ENCODE measurements at places on chromosomes 12 and 14. TPM values are rescaled to one million over a fixed set of nuclear protein-coding genes. Genes with fewer than 3 reads are reported as not detected.

Gene TRHDE
- total RNA-seq = 1.0 TPM

Gene RAB21
- total RNA-seq = 48.0 TPM

Gene SPIC
- not detected for total RNA-seq

- peak; percentile 85 for DNase-seq
- H3K36me3 ChIP-seq = no peaks in the 10 kb centered on the region
These were observed 504 bp downstream of the WNT5B start for GRCh38 chr12:1629338-1630132.

DNA sequence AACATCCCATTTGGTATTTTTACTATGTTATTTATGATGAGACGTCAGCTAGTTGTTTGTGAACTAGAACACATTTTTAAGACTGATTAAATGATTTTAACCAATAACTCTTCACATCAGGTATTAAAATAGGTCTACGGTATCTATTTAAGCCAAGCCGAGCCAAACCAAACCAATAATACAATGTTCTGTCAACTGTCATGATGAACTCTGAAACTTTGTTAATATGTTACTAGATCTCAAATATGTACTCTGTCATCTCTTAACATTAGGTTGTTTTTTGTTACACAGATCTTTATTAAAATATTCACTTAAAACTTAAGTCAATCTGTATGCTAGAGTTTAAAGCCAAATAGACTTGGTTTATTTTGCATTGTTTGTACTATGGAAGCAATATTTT, 1.0 kb downstream of the ART4 start:
- H3K27me3 ChIP-seq = no peaks in the 10 kb centered on the region
- peaks cover 10% of the 10 kb centered on the region for H3K36me3 ChIP-seq
- no peak overlapping the region for H3K4me3 ChIP-seq
- no peak for DNase-seq

- no peak for DNase-seq
- no peak overlapping the region for H3K27ac ChIP-seq
- H3K36me3 ChIP-seq = no peaks in the 10 kb centered on the region
- no peaks in the 10 kb centered on the region for H3K27me3 ChIP-seq
- H3K4me1 ChIP-seq = no peaks in the 10 kb centered on the region
- H3K4me3 ChIP-seq = no peak overlapping the region
These were observed 6.1 kb upstream of the BDKRB2 start for GRCh38 chr14:96198430-96199130.

DNA sequence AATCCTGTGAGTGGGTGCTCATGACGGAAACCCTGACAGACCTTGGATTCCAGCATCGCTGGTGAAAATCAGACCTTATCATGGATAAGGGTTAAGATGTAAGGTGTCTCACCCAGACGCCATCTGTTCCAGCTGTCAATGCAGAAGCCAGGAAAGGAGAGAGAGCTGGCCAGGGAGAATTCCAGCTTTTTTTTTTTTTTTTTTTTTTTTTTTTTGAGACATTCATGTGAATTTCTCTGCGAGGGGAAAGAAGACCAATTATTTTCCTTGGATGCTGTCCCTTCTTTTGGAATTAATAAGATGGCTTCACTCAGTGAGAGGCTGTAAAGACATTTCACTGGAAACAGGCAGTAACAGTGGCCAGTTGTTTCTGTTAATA, 1.8 kb downstream of the TRAF3 start:
- H3K4me3 ChIP-seq = peak overlapping the region; percentile 63
- no peak overlapping the region for H3K27ac ChIP-seq
- no peak for DNase-seq
- no peaks in the 10 kb centered on the region for H3K36me3 ChIP-seq
- H3K4me1 ChIP-seq = peaks cover 5% of the 10 kb centered on the region

DNA sequence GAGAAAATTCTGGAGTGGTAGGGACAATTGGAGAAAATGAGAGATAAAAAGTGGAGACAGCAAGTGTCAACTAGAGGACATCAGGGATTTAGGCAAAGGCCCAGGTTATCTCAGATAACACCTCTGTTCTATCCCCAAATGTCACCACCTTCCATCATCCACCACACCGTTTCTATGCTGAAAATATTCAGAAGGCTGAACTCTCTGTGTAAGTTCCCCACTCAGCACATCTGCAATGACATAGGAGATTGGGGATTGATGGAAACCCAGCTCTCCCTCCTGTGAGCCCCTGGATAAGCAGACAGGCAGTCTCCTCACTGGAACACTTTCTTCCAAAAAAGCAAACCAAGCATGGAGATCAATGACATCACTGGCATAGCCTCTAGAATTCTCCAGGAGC, 5.6 kb upstream of the OR10P1 start:
- no peaks in the 10 kb centered on the region for H3K4me1 ChIP-seq
- no peaks in the 10 kb centered on the region for H3K36me3 ChIP-seq
- H3K27ac ChIP-seq = no peak overlapping the region
- H3K4me3 ChIP-seq = no peak overlapping the region

Gene RNASE7
- total RNA-seq = not detected

- no peak overlapping the region for H3K27ac ChIP-seq
- DNase-seq = no peak
- H3K36me3 ChIP-seq = peaks cover 58% of the 10 kb centered on the region
These were observed 56.1 kb upstream of the SCAF11 start for GRCh38 chr12:46046436-46046835.

Gene APOF
- not detected for total RNA-seq

DNA sequence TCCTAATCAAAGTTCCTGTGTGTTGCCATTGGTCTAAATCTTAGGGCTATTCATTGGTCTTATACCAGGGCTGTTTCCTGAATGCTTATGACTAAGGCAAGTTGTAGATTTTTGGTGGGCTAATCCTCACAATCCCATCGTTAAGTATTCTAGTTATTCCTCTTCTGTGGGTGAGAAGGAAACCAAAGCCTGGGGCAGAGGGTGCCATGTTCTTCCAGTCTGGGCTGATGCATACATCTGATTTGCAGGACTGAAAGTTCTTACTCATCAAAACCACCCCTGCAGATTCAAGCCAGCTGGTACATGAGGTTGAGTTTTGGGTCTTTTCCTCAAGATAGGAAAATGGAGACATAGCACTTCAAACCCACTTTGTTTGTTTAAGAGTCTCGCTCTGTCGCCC, 25.7 kb downstream of the PPP1CC start:
- no peak for DNase-seq
- H3K4me1 ChIP-seq = no peaks in the 10 kb centered on the region
- no peak overlapping the region for H3K4me3 ChIP-seq
- H3K27ac ChIP-seq = no peak overlapping the region
- no peaks in the 10 kb centered on the region for H3K27me3 ChIP-seq

Gene GPRC5A
- 0.09 TPM for total RNA-seq

- no peak for DNase-seq
- peaks cover 82% of the 10 kb centered on the region for H3K36me3 ChIP-seq
- no peaks in the 10 kb centered on the region for H3K4me1 ChIP-seq
- H3K27ac ChIP-seq = no peak overlapping the region
These were observed 28.5 kb downstream of the PRPF40B start for GRCh38 chr12:49651855-49652254.

GRCh38 chr12:81811778-81812125, 52.6 kb upstream of the PPFIA2 start:
- no peak overlapping the region for H3K27ac ChIP-seq
- H3K4me3 ChIP-seq = no peak overlapping the region
- peaks cover 2% of the 10 kb centered on the region for H3K36me3 ChIP-seq

- H3K4me1 ChIP-seq = peaks cover 4% of the 10 kb centered on the region
- H3K27ac ChIP-seq = no peak overlapping the region
- no peaks in the 10 kb centered on the region for H3K27me3 ChIP-seq
- no peak for DNase-seq
- peaks cover 56% of the 10 kb centered on the region for H3K36me3 ChIP-seq
- peak overlapping the region; percentile 91 for H3K4me3 ChIP-seq
These were observed 803 bp downstream of the NOP9 start for GRCh38 chr14:24300326-24300980.

GRCh38 chr12:82880442-82880901, 193.8 kb downstream of the TMTC2 start:
- no peaks in the 10 kb centered on the region for H3K4me1 ChIP-seq
- no peak overlapping the region for H3K27ac ChIP-seq
- H3K27me3 ChIP-seq = no peaks in the 10 kb centered on the region
- no peak for DNase-seq
- no peaks in the 10 kb centered on the region for H3K36me3 ChIP-seq

Gene CATSPERB
- 0.68 TPM for total RNA-seq

DNA sequence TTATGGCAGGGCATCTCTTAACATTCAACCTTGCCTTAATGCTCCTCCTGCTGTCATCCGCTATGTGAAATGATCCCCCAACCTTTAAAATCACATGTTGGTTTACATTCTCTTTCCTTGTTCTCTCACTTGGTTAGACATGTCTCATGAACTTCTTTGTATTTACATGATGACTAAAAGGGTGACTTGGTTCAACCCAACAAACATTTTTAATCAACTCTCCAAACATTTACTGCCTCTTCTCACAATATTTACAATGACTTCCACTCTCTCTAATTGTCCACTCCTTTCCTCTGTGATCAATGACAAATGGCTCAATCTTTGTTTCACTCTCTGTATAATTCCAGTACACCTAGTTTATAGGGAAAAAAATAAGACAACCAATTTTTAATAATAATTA, 506.1 kb downstream of the NELL2 start:
- no peak overlapping the region for H3K27ac ChIP-seq
- H3K4me1 ChIP-seq = no peaks in the 10 kb centered on the region
- no peaks in the 10 kb centered on the region for H3K27me3 ChIP-seq
- no peak for DNase-seq
- H3K36me3 ChIP-seq = no peaks in the 10 kb centered on the region

Gene FZD10
- total RNA-seq = 0.55 TPM

DNA sequence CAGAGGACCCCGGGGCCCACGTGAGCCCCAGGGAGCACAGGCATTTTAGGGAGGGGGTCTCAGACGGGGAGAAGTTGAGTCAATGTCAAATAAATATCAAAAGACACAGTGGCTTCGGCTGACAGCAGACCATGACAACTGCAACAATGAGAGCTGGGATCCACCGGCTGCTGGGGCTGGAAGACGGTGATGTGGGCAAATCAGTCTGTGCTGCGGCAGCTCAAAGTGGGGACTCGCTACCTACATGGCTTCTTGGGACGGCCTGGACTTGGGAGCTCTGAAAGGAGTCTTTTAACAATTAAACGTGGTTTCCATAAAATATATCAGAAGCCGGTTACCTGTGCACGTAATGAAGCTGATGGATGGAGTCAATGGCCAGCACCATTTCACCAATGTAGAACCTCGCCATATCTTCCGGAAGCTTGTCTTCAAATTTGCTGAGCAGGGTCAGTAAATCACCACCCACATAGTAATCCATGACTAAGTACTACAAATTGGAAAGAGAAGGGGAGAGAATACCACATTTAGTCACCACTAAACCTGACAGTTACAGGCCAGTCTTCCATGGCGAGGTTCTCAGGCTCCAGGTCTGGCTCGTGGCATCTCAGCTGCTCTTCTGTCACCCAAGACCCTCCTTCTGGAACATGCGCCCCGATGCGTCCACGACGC, 58.0 kb downstream of the CDC42BPB start:
- H3K36me3 ChIP-seq = peaks cover 24% of the 10 kb centered on the region
- H3K27ac ChIP-seq = no peak overlapping the region
- no peak overlapping the region for H3K4me3 ChIP-seq
- H3K4me1 ChIP-seq = no peaks in the 10 kb centered on the region
- no peak for DNase-seq

DNA sequence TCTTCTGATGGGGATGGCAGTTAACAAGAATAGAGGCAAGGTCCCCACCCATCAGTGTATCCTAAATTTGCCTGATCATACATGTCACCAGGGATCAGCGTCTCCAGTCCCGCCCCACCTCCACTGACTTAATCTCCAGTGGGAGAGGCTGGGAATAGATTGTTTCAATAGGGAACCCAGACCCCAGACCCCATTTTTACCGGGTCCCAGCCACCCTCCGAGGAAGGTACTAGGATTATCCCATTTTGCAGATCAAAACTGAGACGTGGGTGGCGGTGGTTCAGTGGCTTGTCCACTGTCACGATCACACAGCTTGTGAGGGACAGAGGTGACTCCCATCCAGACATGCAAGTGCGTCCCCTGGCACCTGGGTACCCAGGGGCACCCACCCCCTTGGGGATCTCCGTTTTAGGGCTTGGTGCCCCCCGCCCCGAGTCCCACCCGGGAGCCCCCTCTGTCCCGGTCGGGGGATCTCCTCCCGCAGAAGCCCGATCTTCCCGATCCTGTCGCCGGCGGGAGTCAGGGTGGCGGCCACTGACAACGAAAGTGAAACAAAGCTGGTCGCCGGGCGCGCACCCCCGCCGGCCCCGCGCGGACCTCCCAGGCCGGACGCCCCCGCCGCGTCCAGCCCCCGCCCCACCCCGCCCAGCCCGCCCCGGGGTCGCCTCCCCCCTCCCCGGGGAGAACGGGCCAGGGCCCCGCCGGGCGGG, 523 bp downstream of the WSB2 start:
- H3K27ac ChIP-seq = no peak overlapping the region
- DNase-seq = peak; percentile 34
- peak overlapping the region; percentile 73 for H3K4me3 ChIP-seq
- peaks cover 3% of the 10 kb centered on the region for H3K4me1 ChIP-seq
- no peaks in the 10 kb centered on the region for H3K27me3 ChIP-seq

- H3K4me1 ChIP-seq = peaks cover 4% of the 10 kb centered on the region
- no peak for DNase-seq
- H3K27ac ChIP-seq = no peak overlapping the region
- H3K27me3 ChIP-seq = no peaks in the 10 kb centered on the region
These were observed 7.6 kb upstream of the STK38L start for GRCh38 chr12:27236498-27236897.

- no peak for DNase-seq
- peaks cover 33% of the 10 kb centered on the region for H3K36me3 ChIP-seq
- peaks cover 2% of the 10 kb centered on the region for H3K4me1 ChIP-seq
- H3K27ac ChIP-seq = no peak overlapping the region
These were observed 137.5 kb downstream of the TMEM117 start for GRCh38 chr12:43973385-43973784.

DNA sequence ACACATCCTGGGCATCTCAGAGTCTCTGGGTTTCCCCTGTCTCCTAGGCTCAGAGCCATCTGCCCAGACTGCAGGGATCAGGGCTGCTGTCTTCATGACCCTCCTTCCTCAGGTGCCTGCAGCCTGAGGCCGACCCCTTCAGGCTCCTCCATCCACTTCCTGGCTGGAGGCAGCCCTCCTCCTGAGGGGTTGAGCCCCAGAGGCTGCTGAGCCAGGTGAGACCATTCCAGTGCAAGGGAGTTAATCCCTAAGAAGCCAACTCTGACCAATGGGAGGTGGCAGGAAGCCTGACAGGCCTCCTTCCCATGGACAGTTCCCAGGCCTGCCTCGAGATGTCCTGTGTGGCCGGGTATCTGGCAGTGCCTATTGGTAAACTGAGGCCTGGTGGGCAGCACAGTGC, 8.4 kb upstream of the PPP4R4 start:
- no peaks in the 10 kb centered on the region for H3K27me3 ChIP-seq
- no peaks in the 10 kb centered on the region for H3K36me3 ChIP-seq
- peak overlapping the region; percentile 54 for H3K4me3 ChIP-seq

All from H9 (cell line).